ENCODE measurements at places on chromosomes 16 and 17.

- no peak for DNase-seq
Measured at GRCh38 chr16:77336637-77337036, 98.2 kb downstream of the ADAMTS18 start.

DNA sequence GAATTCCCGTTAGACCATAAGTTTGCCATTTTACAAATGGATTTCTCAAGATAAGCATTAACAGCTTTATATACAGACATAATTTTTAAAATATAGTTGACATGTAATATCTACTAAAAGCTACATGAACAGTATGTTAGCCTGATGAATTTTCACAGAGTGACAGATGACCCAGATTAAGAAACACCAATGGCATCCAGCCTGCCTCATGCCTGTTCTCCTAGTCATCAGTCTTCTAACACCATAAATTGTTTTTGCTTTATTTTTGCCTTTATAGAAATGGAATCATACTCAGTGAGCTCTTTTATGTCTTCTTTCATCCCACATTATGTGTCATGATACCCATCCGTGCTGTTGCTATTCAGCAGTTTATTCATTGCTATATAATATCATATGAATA, 80.0 kb downstream of the ATF7IP2 start:
- no peak for DNase-seq

DNA sequence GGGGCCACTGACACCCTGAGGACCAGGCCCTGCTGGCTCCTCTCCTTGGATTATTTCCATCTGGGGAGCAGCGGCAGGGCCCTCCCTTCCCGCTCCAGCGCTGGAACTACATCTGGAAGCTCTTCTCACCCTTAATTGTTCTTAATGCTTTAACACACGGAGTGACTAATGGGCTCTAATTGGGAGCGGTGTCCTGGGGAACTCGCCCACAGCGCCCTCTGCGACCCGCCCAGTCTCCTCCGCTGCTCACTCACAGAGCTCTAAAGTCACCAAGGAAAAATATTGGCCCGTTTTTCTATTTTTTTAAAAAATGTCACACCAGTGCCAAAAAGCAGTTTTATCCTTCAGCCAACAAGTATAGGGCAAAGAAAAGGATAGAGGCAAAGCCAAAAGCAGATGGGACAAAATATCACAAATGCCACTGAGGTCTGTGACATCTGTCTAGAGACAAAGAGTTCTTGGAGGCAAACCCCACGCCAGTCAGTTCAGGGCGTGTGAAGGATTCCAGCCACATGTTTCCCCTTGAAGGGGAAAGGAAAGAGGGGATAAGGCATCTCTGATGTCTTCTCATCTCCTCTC, 134.7 kb downstream of the RBFOX3 start:
- DNase-seq: no peak

GRCh38 chr16:19088341-19088916, 21.0 kb downstream of the COQ7 start:
- no peak for DNase-seq

GRCh38 chr16:9176547-9177418, 85.3 kb downstream of the HAPSTR1 start:
- no peak for DNase-seq

DNA sequence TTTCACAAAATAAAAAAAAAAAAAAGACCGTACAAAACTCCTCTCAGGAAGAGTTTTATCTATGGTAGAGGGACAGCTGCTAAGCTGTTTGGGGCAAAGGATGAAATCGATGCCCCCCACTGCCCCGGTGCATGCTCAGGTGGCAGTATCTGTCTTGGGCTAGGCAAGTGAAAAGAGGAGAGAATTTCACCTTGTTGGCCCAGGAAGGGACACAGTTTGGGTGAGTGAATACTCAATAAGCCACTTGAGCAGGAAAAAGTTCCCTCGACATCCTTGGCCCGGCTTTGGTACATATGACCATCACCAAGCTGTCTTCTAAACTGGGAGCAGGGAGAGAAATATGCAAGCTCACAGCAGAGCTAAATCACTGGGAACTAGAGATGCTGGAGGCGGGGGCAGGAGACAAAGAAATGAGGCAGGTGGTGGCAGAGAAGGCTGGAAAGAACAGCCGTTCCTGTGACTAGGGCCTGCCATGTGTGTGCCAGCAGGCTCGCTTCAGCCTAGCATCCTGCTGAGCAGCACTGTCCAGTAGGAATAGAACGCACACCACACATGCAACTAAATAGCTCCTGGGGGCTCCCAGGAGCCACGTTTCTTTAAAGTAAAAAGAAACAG, 8.2 kb upstream of the EIF1 start:
- no peak for DNase-seq

- DNase-seq: no peak
Measured at GRCh38 chr17:32289471-32290070, 23.9 kb downstream of the RHBDL3 start.

- no peak for DNase-seq
Measured at GRCh38 chr17:76830987-76831715, 37.1 kb upstream of the MGAT5B start.

GRCh38 chr17:48152289-48152688, 44.7 kb downstream of the SNX11 start:
- DNase-seq: no peak

- DNase-seq: peak; percentile 89
Measured at GRCh38 chr17:77404812-77405581, 264.2 kb downstream of the SEC14L1 start.

DNA sequence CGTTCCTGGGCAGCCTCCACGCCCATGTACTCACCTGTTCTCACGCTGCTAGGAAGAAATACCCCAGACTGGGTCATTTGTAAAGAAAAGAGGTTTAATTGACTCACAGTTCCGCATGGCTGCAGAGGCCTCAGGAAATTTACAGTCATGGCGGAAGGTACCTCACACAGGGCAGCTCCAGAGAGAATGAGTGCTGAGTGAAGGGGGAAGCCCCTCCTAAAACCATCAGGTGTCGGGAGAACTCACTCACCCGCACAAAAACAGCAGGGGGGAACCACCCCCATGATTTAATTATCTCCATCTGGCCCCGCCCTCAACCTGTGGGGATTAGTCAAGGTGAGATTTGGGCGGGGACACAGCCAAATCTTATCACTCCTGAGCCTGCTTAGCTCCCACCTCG, 18.2 kb downstream of the RAB40C start:
- no peak for DNase-seq

GRCh38 chr16:50338371-50339231, 30.2 kb downstream of the BRD7 start:
- DNase-seq: peak; percentile 54

DNA sequence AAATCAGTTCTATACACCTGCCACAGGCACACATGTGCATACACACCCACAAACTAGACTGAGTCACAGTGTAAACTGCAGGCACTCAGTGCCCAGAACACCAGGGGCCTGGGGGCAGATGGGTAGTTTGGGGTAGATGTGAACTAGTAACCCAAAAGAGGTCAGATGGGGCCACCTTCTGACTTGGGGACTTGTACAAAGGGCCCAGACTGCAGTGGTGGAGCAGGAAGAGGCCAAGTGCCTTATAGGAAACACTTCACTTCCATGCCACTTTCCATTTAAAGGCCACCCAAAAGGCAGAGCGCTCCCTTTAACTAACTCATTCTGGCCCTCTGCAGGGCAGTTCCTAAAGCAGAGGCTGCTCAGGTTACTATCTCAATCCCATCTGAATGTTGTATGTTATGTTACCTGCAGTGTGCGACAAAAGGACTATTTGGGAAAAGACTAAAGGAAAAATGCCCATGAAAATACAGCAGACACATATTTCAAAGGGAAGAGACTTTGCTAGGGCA, 27.8 kb upstream of the ERN1 start:
- DNase-seq: no peak

Measured in CD4-positive, alpha-beta T cell treated with Interleukin-6 at 100 ng/mL for 8 hours (primary cell).